NCI-H1694 treated with DMSO at 0.1 percent for 48 hours (cell line): ENCODE measurements at places on chromosomes 2 and 18.
A peak's percentile ranks its signal among the peaks of the same experiment; 100 is the strongest.

GRCh38 chr2:239157269-239157668 is 243.6 kb downstream of the HDAC4 start:
- no peak for DNase-seq

DNA sequence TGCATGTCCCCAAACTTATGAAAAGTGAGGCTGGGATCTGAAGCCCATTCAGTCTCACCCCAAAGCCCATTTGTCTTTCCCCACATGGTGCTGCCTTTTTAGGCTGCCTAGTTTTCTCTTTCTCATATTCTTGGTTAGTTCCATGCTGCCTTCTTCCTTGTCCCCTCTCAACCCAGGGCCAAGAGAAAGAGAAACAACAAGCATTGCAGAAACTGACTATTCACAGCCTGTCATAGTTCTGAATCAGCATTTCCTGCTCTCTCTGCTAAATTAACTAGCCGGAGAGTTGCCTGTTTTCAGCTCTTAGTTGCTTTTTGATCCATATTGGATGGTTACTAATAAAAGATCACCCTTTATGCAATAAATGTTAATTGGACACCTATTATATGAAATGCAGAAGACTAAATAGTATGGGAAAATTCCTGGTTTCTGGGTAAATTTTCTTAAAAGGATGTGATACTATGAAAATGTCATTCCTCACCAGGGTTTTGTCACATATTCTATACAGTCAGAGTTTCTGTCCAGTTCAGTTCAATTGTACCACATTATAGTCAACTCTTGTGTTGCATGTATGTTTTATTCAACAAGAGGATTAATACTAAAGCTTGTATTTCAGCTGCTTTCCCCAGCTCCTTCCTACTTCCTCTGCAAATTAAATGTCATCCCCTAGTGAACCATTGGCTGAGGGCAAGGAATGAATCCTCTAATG is 246.5 kb downstream of the GALR1 start:
- no peak for DNase-seq

- DNase-seq = no peak
Measured at GRCh38 chr2:102226612-102227391, 40.0 kb downstream of the IL1RL2 start.

DNA sequence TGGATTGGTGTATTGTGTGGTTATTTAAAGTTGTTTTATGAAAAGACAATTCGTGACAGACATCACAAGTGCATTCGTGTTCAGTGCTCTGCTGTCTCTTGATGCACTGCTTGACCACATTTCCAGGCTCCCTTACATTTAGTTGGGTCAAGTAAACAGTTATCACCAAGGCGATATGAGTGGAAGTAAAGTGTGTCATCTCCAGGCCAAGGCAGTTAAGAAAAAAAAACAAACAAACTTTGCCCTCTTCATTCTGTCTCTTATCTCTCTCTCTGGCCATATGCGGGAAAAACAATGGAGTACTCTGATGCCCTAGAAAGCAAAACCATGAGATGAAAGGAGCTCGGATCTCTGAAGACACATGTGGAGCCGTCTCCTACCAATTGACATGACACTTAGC is 131.1 kb downstream of the DSEL start:
- no peak for DNase-seq

GRCh38 chr2:202158796-202159195 is 79.6 kb downstream of the SUMO1 start:
- DNase-seq = peak; percentile 53

- DNase-seq = no peak
Measured at GRCh38 chr2:12008425-12009061, 262.1 kb downstream of the LPIN1 start.

GRCh38 chr2:7704296-7704865 is 787.2 kb downstream of the RNF144A start:
- DNase-seq = no peak

GRCh38 chr2:28296904-28297303 is 95.8 kb upstream of the FOSL2 start:
- no peak for DNase-seq

GRCh38 chr2:21774691-21775368 is 651.1 kb downstream of the TDRD15 start:
- no peak for DNase-seq

GRCh38 chr2:241546771-241547498 is 11.6 kb upstream of the BOK start:
- no peak for DNase-seq

GRCh38 chr18:24090876-24091275 is 48.0 kb upstream of the CABYR start:
- DNase-seq = no peak

- DNase-seq = no peak
Measured at GRCh38 chr2:1282552-1282951, 130.7 kb upstream of the TPO start.

GRCh38 chr2:38966678-38967077 is 77.0 kb downstream of the ARHGEF33 start:
- DNase-seq = no peak

DNA sequence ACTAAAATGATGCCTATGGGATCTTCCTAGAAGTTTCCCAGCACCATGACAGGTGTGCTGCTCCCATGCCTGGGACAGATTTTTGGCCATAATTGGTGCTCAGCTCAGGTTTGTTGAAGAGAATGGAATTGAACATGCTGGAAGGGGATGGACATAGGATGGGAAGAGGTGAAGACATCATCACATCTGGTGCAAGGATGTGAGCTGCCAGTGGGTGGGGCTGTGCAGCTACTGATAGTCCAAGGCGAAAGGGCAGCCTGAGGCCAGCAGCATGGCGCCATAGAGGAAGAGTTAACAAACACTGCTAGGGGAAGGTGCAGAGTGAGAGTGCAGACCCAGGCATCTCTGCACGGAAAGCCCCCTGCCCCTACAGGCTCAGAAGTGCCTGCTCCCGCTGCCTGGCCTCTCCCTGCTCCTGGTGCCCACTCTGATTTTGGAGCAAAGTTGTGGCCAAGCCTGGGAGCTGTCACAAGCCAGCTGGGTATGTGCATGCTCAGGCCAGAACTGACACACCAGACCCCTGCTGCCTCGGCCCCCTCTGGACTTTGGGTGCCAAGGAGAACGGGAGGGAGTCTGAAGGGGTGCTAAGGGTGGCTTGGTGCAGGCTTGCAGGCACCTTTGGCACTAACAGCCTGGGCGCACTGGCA is 178.6 kb downstream of the ZBTB7C start:
- no peak for DNase-seq

DNA sequence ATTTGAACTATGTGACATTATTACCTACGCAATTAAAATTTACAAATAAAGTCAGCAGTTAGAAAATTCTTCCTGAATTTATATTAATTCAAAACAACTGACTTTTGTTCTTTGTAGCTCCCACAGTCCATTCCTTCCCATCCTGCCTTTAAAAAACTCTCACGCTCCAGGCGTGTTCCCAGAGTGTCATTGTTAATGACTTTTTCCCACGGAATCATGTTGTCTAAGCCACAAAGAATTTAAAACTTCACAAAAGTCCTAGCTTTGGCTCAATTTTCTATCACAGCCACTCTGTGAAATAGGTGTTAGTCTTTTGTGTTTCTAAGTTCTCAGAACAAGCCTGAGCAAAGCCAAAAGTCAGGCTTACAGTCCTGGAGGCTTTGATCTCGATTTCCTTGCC is 26.5 kb downstream of the SLC1A4 start:
- no peak for DNase-seq

DNA sequence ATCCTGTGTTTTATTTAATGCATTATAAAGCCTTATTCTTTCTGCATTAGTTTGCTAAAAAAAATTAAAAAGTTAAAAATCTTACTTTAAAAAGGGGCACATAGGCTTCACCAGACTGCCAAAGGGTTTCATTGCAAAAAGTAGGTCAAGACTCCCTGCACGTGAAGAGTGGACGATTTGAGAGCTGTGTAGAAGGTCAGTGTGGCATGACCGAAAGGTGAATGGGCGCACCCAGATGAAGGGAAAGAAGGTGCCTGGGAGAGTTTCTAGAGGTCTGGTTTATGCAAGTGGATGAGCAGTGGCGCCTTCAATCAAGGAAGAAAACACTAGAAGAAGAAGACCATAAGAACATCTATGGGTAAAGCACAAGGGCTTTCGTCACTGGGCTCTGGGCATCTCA is 111.0 kb downstream of the SP3 start:
- no peak for DNase-seq
